ENCODE measurements at places on chromosomes 5 and 9. TPM values are rescaled to one million over a fixed set of nuclear protein-coding genes. Genes with fewer than 3 reads are reported as not detected.

CFAP90 gene
- total RNA-seq, result 0.59 TPM

WDR31 gene
- 0.95 TPM for total RNA-seq

SLC22A4 gene
- total RNA-seq, result 4.0 TPM

IFNE gene
- 1.6 TPM for total RNA-seq

TMEM232 gene
- total RNA-seq, result not detected

Measured in A549 treated with CORT108297 at 1 μM for 4 hours (cell line).